ENCODE measurements at places on chromosomes 16 and 17.
A peak's percentile ranks its signal among the peaks of the same experiment; 100 is the strongest.

GRCh38 chr17:81491181-81491581 lies 21.4 kb downstream of the ACTG1 start:
- no peak for DNase-seq

GRCh38 chr17:68460146-68460545 lies 2.9 kb upstream of the WIPI1 start:
- DNase-seq, result no peak

DNA sequence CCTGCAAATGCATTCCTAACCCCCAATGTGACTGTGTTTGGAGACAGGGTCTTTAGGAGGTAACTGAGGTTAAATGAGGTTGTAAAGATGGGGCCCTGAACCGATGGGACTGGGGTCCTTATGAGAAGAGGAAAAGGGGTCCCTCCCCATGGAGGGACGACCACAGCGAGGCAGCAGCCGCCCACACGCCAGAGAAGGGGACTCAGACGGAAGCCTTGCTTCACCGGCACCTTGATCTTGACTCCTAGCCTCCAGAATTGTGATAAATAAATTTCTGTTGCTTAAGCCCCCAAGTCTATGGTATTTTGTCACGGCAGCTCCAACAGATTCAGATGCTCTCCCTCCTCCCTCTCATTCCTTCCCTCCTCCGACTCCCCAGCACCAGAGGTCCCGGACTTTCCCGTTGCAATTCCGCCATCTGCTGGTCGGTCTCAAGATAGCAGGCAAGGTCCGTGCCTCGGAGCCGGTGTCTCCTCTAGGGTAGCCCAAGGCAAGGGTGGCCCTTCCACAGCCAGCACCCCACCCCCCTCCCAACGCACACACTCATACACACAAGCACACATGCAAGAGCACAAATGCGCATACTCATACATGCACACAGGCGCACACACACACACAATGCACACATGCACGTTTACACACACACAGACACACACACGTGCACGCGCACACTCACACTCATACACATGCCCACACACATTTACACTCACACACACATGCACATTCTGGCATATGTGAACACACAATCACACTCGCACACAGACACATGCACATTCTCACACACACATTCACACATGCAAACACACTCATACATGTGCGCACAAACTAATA lies 23.1 kb upstream of the C16orf78 start:
- DNase-seq, result no peak

GRCh38 chr16:81787659-81788058 lies 8.6 kb downstream of the PLCG2 start:
- no peak for DNase-seq

DNA sequence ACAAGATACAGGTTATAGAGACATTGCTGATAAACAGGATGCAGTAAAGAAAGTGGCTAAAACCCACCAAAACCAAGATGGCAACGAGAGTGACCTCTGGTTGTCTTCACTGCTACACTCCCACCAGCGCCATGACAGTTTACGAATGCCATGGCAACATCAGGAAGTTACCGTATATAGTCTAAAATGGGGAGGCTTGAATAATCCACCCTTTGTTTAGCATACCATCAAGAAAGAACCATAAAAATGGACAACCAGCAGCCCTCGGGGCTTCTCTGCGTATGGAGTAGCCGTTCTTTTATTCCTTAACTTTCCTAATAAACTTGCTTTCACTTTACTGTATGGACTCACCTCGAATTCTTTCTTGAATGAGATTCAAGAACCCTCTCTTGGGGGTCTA lies 21.7 kb upstream of the CDH13 start:
- DNase-seq, result no peak

DNA sequence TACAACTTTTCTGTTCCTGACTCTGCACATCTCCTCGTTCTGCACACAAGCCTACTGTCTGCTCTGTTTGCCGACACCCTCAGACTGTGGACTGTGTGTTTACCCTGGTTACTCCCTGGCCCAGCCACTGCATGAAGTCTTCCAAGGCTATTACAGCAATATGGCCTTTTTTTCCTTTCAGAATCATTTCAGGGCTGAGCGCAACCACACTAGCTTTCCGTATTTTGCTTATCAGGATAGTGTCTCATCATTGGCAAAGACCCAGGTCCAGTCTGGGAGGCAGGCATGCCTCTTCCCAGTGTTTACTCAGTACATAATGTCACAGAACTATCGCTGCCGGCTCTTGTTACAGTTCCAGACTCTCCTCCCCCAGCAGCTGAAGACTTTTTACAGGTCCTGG lies 10.1 kb downstream of the DNAH9 start:
- DNase-seq, result no peak

- no peak for DNase-seq
These were observed 11.6 kb upstream of the CES3 start for GRCh38 chr16:66949472-66949871.

GRCh38 chr17:74234486-74234885 lies 21.1 kb downstream of the TTYH2 start:
- no peak for DNase-seq

GRCh38 chr16:72785171-72785570 lies 262.8 kb downstream of the ZFHX3 start:
- DNase-seq, result no peak

DNA sequence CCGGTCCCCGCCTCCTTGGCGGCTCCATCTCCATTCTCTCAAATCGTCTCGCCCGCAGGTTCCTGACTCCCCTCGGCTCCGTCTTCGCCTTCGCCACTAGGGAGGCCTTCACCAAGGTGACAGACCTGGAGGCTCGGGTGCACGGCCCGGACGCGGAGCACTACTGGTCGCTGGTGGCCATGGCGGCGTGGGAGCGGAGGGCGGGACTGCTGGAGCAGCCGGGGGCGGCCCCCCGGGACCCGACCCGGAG lies 862 bp downstream of the GLTPD2 start:
- DNase-seq, result no peak

DNA sequence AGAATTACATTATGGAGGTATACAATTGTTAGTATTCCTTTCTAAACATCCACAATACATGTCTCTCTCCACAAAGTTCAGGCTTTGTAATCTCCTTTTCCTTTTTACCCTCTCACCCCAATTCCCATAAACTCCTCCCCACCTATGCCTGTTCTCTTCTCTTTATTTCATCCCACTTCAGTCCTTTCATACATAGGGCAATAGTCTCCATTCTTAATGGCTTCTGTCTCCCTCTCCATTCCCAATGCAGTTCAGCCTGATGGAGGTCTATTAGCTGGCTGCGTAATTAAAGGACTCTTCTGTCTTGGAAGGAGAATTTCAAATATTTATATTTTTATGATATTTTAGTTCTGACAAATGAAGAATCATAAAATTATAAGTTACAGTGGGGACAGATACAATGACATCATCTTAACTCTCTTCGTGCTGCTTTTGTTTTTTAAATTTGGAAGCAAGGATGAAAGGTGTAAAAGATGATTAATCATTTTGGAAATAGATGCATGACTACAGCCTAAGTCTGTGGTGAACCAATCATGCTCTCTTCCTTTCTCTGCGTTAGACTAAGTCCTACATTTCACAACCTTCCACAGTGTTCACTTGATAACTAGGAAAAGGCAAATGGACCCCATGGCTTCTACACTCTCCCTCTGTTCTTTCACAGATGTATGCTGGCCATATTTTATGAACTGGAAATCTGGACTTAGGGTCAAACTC lies 11.2 kb upstream of the FAM20A start:
- DNase-seq, result no peak

GRCh38 chr16:78745108-78746019 lies 645.9 kb downstream of the WWOX start:
- DNase-seq, result no peak

GRCh38 chr16:52741351-52741750 lies 194.4 kb upstream of the TOX3 start:
- DNase-seq, result no peak

- DNase-seq, result no peak
These were observed 363.4 kb downstream of the CDH13 start for GRCh38 chr16:82990155-82990554.

GRCh38 chr17:36592716-36593321 lies 1.1 kb downstream of the DHRS11 start:
- no peak for DNase-seq

DNA sequence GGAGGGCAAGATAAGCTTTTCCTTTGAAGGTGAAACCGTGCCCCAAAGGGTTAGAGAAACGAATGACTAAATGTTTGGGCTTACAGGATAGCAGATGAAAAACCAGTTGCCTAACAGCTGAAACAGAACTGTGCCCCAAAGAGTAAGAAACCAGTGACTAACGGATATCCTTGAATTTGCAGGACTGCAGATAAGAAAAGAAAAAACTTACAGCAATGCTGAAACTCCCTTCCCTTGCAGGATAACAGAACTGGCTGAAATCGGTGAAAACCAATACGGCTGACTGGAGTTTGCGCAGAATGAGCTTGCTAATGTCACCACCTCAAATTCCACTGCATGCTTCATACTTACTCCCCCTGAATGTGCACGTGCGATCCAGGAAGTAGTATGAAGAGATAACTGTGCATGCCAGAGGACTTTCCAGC lies 175.2 kb upstream of the NLRP1 start:
- no peak for DNase-seq

GRCh38 chr17:45123076-45123770 lies 9.1 kb downstream of the PLCD3 start:
- DNase-seq, result no peak

GRCh38 chr17:19250421-19251173 lies 13.4 kb downstream of the EPN2 start:
- DNase-seq, result no peak

GRCh38 chr16:27189335-27189972 lies 13.9 kb upstream of the KDM8 start:
- DNase-seq, result no peak

DNA sequence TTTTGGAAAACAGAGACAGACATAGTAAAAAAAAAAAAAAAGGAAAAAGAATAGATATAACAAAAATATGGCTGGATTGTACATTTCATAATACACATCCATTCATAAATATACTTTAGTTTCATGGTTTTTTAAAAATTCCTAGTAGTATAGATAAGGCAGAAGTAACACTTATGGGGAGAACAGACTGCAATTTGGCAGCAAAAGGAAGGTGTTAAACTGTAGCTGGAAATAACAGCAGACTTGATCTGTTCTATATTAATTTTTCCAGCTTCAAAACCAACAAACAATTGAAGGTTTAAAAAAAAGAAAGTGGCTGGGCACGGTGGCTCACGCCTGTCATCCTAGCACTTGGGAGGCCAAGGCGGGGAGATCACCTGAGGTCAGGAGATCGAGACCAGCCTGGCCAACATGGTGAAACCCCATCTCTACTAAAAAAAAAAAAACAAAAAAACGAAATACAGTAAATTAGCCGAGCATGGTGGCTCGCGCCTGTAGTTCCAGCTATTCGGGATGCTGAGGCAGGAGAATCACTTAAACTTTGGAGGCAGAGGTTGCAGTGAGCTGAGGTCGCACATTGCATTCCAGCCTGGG lies 191.8 kb downstream of the SPECC1 start:
- no peak for DNase-seq

GRCh38 chr17:81148571-81148970 lies 16.7 kb upstream of the PVALEF start:
- no peak for DNase-seq

- no peak for DNase-seq
These were observed 59.1 kb downstream of the NEUROD2 start for GRCh38 chr17:39548494-39549225.

- no peak for DNase-seq
These were observed 23.9 kb upstream of the RPL38 start for GRCh38 chr17:74179576-74179975.

DNA sequence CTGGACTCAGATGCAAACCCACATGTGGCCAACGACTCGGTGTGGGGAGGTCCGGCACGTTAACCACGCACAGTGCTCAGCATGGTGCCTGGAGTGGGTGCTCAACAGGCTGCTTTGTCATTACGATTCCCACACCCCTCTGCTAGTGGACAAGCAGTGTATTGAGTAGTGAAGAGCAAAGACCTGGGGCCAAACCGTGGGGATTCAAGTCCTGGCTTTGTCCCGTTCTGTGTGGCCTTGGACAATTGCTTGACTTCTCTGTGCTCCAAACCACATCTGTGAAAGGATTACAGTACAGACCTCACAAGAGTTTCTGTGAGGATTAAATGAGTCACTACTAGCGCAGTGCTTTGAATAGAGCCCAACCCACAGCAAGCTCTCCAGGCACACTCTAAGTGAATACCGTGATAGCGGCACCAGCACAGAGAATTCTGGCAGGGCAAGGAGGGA lies 33.8 kb downstream of the TRPV2 start:
- no peak for DNase-seq

DNA sequence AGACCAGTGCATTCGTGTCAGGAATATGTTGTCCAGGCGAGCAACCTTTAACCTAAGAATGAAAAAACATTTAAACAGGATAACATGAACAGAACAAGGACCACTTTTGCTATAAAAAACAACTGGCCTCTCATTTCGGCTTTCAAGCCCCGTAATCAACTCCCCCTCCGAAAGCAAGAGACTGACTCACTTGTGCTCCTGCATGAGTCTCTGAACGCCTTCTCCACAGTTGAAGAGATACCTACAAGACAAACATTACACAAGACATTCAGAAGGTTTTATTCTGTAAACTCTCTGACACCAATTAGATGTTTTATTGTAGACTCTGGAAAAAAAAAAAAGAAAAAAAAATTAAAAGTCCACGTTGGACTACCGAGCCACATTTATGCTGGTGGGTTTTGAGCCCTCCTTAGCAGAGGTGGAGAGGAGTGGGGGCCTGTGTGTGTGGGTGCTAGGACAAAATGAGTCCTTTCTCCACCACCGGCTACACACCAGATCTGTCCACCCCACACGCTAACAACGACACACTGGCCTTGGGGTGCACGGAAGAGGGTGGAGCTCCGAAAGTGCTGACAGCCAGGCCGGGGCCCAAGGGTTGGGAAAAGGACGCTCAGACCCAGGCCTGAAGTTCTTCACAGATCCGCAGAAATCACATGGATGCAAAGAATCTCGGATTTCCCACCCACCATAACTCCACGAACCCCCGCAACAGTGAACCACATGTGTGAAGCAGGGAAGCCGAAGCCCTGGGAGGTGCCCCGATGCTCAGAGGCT lies 759 bp downstream of the ELAC2 start:
- no peak for DNase-seq

GRCh38 chr17:57607553-57608120 lies 137.5 kb downstream of the CCDC182 start:
- DNase-seq, result no peak

- DNase-seq, result peak; percentile 53
These were observed 7.3 kb downstream of the THRA start for GRCh38 chr17:40069751-40070708.

DNA sequence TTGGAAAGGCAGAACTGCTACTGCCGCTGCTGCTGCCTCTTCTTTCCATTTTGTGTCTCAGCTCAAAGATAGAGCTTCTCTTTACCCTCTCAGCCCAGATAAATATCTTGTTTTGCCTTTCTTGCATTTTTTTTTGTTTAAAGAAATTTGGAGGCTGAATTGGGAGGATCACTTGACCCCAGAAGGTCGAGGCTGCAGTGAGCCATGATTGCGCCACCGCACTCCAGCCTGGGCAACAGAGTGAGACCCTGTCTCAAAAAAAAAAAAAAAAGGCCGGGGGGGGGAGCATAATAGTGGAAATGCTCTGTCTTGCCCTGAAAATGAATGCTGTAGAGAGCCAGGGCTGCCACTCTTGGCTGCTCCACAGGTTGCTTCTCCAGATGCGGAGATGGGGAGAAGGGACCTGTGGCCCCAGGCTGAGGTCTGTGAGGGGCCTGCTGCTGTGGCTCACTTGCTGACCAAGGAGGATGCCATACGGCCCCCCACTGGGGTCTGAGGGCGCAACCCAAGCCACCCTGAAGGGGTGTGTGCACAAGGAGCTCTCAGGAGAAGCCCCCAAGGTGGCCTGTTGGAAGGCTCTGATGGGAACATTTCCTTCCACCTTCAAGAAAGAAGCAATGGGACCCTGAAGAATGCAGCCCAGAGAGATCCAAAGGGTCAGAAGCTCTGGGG lies 21.5 kb upstream of the G6PC1 start:
- no peak for DNase-seq

All from NCI-H2107 (cell line).